ENCODE measurements at places on chromosomes 3 and 15.
A peak's percentile ranks its signal among the peaks of the same experiment; 100 is the strongest.

DNA sequence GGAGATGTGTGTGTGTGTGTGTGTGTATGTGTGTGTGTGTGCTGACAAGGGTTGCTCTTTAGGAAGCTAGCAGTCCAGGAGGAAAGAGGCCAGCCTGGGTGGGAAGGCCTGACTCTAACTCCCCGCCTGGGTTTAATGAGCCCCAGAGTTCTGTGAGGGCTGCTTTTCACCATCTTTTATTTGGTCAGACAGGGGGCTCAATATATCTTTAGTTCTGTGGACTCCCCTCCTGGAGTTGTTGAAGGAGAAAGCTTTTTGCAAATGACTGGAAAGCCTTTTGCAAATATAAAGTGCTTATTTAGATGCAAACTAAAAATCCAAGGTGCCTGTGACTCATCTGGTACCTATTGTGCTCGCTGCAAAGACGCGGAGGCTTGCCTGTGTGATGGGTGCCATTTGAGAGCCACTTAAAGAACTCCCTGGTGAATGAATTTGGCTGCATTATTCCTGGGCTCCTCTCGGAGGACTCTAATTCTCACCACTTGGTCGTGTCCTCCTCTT lies 24.5 kb downstream of the DRD3 start:
- no peak for DNase-seq

GRCh38 chr3:65948841-65949573 lies 89.7 kb downstream of the MAGI1 start:
- DNase-seq: no peak

DNA sequence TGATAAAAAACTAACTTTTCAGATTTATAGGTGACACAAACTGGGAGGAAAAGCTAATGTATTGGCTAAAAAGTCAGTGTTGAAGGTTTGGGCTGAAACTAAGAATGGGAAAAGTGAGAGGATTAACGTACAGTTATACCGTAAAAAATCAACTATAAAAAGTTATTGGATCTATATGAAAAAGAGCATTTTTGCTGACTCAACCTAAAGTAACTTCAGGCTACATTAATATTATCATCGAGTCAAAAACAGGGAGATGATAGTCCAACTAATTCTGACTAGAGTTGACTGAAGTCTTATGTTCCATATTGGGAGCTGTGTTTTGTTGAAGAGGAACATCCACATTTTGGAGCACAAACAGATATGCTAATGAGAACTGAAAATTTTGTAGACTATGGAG lies 19.9 kb downstream of the ZNF654 start:
- no peak for DNase-seq

- no peak for DNase-seq
Observed at GRCh38 chr3:188261011-188261410, 107.1 kb downstream of the LPP start.

DNA sequence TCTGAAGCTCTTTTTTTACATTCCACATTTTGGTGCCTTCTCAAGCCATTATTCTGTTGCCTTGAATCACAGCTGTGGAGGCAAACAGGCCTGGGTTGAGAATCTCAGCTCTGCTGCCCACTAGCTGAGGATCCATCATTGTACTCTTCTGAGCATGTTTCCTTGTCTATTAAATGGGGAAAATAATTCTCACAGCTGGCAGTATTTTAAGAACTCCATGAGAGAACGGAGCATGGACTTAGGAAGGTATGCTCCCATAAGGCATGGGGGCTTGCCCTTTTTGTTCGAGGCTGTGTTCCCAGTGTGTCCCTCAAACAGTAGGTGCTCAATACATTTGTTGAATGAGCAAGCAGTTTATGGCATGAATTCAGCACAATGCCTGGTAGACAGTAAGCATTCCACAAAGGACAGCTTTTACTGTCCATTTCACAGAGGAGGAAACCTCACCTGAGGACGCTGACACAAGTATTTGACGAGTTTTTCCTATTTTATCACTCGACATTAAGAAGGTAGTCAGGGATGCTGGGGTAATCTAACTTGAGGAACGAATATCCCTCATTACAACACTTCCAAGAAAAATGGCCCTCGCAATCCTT lies 2.1 kb upstream of the PTPRG start:
- no peak for DNase-seq

GRCh38 chr15:90557186-90558084 lies 27.7 kb downstream of the CRTC3 start:
- no peak for DNase-seq

DNA sequence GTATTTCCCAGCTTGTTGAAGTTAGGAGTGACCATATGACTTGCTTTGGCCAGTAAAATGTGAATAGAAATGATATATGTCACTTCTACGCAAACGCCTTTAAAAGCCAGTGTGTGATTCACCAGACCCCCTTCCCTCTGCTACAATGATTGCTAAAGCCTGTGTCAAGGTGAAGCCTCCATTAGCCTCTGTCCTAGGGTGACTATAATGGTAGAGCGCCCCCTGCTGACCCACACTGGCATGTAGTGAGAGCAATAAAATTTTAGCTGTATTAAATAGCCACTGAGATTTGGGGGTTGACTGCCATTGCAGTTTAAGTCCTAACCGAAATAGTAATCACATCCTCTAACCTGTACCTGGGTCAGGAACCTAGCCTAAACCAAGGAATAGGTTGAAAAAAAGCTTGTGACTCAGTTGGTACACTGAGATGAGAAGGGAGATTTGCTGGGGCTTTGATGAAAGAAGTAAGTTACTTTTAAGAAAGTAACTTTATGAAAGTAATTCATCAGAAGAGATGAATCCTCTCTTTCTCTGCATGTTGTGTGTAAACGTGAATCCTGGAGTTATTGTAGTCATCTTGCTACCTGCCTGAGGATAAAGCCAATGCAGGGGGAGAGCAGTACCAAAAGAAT lies 52.6 kb downstream of the GTF2E1 start:
- DNase-seq: peak; percentile 69

GRCh38 chr3:46236294-46237054 lies 5.8 kb upstream of the CCR3 start:
- no peak for DNase-seq

GRCh38 chr15:71559098-71559497 lies 251.3 kb upstream of the NR2E3 start:
- DNase-seq: no peak

DNA sequence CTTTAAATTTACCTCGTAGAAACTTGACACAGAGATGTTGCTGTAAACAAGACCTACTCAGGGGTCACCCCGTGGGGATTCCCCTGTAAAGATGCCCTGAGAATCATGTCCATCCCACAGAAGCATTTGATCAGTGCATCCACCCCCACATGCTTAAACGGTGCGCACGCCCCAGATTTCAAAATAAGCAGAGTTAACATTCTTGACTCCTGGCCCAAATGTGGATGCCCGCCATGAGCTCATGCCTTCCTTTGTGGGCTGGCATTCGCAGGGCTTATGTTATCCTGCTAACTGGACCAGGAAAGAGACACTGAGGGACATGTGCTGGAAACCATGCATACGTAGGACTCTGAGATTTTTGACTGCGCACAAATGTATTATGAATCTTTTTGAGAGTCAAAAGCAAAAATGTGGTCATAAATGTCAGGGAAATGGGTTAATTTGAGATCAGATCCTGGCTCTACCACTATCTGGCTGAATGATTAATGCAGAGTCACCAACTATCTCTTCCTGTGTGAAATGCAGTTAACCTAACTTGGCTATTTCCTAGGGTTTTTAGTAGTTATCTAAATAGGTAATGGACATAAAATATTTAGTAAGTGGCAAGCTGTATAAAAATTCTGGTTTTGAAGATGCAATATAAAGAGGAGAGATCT lies 9.1 kb upstream of the TP63 start:
- no peak for DNase-seq

GRCh38 chr15:39299486-39300267 lies 281.2 kb upstream of the THBS1 start:
- no peak for DNase-seq

GRCh38 chr3:119588112-119588511 lies 8.8 kb downstream of the ADPRH start:
- DNase-seq: no peak

GRCh38 chr3:183285828-183286457 lies 32.9 kb downstream of the B3GNT5 start:
- peak; percentile 92 for DNase-seq

GRCh38 chr3:86381247-86381646 lies 609.7 kb downstream of the VGLL3 start:
- DNase-seq: no peak

DNA sequence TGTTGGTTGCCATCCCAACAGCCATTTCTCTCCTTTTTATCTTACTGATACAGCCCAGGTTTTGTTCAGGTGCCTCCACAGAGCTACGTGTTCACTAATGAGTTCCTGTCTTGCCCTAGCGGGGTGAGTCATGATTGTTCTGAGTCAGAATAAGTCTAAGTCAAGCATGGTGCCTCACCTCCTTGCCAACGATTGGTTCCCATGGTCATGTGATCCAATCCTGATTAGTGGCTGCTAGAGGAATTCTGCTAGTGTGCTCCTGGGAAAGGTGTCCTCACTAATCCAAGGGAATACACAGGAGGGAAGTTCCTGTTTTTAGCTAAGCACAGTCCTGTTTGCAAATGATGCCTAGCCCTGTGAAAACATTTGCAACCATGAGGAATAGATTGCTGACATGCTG lies 99.8 kb downstream of the NSUN3 start:
- DNase-seq: no peak

GRCh38 chr3:3783696-3784095 lies 15.5 kb upstream of the LRRN1 start:
- DNase-seq: no peak

- DNase-seq: no peak
Observed at GRCh38 chr3:149186219-149186618, 35.4 kb downstream of the CP start.

DNA sequence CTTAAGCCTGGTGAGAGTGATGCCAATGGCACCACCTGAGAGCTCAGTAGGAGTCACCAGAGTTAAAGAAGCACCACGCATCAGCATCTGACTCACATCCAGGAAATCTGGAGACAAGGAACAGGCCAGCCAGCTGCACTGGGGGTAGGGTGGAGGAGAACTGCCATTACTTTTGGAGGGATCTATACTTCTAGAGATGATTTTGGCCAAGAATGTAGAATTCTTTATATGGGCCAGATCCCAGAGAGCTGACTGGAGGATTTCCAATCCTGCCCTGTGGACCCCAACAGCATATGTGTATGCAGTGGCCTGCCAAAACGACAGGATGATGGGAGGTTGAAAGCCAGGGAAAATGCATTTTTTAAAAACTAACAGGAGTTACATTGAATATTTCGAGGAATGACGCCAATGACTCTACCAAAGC lies 29.8 kb downstream of the CCR3 start:
- DNase-seq: no peak

DNA sequence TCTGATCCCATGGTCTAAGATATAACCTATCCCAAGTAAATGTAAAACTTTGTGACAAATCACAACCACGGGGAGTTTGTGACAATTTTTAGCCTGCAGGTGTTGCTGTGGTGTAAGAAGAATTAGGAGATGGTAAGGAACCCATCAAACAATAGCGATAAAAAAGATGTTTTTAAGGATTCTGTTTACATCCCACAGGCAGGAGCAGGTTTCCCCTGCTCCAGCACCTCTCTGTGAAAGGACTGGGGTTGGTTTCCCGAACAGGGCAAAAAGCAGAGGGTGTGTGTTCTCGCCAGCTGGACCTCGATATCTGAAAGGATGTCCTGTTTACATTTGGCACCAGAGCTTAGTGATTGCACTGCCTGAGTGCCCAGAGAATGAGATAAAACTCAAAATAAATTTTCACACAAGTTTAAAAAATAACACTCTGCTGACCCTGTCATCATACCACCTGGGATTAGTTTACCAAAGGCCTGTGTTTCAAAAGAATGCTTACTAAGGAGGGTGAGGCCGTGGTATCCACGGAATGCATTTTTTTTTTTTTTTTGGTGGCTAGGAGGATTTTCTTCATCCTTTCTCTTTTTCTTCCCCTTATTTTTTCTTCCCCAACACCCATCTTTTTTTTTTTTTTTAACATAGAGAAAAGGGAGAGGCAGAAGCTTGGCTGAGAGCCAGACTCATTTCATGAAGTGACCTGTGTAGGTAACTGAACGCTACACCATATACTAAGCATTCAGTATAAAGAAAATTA lies 151.8 kb upstream of the DPH6 start:
- no peak for DNase-seq

- DNase-seq: no peak
Observed at GRCh38 chr3:172089250-172089649, 49.9 kb downstream of the FNDC3B start.

GRCh38 chr3:30577788-30578187 lies 28.6 kb upstream of the TGFBR2 start:
- no peak for DNase-seq

GRCh38 chr15:90686435-90687218 lies 30.5 kb upstream of the BLM start:
- no peak for DNase-seq

GRCh38 chr15:83991163-83991562 lies 244.4 kb upstream of the GOLGA6L4 start:
- DNase-seq: no peak

DNA sequence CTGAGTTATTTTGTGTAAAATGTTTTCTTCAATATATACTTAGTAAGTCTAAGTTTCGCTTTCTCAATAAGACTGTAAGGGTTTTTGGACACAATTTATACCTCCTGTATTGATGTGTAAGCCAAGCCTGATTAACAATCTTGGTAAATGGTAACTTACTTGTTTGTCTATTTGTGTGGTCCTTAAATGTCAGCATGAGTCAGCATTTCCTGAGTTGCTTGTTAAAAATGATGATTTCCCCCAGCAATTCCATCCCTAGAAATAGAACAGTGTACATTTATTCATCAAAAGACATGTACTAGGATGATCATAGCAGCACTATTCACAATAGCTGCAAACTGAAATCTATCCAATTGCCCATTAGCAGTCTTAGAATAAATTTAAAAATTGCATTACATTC lies 53.4 kb upstream of the LRIG1 start:
- no peak for DNase-seq

- no peak for DNase-seq
Observed at GRCh38 chr3:194386648-194387047, 12.4 kb downstream of the GP5 start.

DNA sequence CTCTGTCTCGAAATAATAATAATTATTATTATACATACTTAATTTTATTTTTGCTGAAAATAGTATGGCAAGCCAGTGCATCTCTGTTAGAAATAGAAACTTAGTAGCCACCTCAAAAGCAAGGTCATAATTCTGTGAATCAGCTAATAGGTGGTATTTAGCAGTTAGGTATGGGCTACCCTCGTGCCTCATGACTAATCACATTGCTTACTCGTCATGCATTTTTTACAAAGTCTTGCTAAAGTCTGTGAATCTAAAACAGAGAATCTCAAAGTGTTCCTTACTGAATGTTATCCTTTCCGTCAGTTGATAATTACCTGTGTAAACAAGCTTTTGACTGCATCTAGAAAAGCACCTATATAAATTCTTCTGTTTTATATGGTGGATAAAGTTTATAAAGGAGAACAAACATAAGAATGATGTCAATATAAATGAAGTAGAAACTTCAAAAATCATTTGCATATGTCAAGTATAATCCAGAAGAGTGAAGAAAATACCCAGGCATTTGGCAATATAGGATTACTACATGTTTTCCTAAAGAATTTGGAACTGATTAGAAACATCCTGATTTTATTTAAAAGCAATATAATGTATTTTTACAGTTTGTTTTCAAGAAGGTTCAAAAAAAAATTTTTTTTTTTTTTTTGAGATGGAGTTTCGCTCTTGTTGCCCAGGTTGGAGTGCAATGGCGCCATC lies 6.2 kb downstream of the PPARG start:
- no peak for DNase-seq

GRCh38 chr3:144816323-144816722 lies 844.7 kb downstream of the DIPK2A start:
- no peak for DNase-seq

- DNase-seq: no peak
Observed at GRCh38 chr3:178474526-178474925, 61.7 kb upstream of the KCNMB2 start.
